ENCODE measurements at places on chromosomes 3 and 15.
A peak's percentile ranks its signal among the peaks of the same experiment; 100 is the strongest.

GRCh38 chr3:186534113-186534669 lies 10.0 kb downstream of the CRYGS start:
- DNase-seq: no peak

- DNase-seq: no peak
Measured at GRCh38 chr3:62378921-62379320, 5.6 kb upstream of the FEZF2 start.

DNA sequence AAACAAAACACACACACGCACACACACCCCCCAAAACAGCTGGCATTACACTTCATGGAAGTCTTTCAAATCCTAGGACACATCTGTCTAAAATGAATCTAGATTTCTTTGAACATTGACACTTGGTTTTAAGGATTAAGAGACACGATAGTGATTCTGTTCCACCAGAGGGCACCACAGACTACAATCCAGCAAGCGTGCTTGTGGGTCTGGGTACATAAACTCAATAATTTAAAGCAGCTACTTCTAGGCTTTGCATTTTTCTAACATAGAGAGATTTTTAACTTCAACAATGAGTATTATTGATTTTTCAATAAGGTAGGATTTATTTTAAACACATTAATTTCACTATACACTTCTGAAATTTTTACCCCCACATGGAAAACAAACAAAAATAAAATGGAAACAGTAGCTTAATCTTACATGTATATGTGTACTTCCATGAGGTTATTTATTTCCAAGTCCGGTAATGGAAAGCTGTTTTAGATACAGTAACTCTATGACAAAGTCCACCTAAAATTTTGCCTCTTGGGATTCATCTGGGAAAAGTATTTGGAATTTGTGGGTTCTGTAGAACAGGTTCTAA lies 564.0 kb upstream of the TGFBR2 start:
- peak; percentile 33 for DNase-seq

DNA sequence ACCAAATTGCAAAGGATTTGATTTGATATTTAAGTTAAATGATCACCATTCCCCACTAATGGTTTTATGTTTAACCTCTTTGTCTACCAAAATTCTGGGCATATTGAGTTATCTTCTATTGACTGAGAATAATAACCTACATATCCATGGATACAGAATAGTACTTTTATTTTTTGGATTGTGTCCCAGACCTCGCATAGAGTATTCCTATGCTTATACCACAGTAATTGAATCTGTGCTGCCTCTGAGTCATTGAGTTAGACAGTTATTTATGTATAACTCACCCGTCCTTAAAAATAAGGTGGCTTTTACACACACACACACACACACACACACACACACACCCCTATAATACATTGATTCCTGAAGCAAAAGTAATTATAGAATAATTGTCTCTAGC lies 690.1 kb upstream of the BCHE start:
- no peak for DNase-seq

DNA sequence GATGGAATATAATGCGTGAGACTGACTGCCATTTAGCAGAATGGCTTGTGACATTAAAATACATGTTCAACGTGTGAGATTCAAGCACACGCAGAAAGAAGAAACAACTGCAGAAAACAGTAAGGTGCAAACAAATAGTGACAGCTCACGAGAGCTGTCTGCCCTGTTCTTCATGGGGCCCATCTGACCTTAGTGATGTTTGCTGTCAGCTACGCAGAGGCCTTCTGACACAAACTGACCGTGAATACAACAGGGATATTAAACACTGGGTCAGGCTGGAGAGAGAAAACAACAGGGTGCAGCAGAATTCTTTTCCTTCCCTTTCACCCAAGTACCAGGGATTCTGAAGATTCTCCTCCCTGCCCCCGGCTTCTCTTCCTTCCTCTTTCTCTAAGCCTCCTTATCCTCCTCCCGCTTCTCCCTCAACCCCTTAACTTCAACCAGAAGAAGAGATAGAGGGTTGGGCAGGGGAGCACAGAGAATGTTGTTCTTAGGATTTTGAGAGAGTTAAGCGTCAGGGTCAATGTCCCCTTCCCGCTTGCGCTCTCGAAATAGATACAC lies 2.1 kb downstream of the TNFAIP8L3 start:
- no peak for DNase-seq

DNA sequence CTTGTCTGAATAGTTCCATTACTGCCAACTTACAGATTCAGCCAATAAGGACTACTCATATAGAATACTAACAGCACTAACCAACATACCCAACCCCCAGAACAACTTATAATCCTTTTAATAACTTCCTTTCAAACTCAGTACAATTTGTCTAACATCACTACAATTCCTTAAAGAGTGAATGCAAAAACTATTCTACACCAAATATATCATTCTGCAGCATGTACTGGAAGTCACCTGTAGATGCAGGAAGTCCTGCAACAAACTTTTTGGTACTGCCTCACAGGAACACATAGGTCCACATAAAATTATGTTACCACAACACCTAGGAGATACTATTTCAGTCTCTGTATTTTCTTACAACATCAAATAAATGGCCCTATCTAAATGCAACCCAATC lies 2.1 kb downstream of the CCNL1 start:
- no peak for DNase-seq

DNA sequence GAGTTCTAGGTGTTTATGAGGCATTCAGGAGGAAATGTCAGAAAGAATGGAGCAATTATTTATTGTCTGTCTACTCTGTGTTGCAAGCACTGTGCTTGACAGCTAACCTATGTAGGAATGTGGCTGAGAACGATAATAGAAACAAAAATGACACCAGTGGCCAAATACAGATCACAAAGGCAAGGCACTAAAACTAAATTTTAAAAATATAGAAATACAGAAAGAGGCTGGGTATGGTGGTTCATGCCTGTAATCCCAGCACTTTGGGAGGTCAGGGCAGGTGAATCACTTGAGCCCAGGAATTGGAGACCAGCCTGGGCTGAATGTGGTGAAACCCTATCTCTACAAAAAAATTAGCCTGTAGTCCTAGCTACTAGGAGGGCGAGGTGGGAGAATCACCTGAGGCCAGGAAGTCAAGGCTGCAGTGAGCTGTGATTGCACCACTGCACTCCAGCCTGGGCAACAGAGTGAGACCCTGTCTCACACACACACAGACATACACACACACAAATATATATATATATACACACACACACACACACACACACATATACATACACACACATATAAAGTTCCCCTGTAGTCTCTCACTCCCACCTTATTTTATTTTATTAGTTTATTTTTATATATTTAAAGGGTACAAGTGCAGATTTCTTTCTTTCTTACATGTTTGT lies 6.0 kb downstream of the PRKCI start:
- DNase-seq: no peak

GRCh38 chr15:50107591-50108408 lies 11.2 kb downstream of the ATP8B4 start:
- no peak for DNase-seq

- DNase-seq: no peak
Measured at GRCh38 chr3:43035801-43036365, 56.8 kb downstream of the GASK1A start.

DNA sequence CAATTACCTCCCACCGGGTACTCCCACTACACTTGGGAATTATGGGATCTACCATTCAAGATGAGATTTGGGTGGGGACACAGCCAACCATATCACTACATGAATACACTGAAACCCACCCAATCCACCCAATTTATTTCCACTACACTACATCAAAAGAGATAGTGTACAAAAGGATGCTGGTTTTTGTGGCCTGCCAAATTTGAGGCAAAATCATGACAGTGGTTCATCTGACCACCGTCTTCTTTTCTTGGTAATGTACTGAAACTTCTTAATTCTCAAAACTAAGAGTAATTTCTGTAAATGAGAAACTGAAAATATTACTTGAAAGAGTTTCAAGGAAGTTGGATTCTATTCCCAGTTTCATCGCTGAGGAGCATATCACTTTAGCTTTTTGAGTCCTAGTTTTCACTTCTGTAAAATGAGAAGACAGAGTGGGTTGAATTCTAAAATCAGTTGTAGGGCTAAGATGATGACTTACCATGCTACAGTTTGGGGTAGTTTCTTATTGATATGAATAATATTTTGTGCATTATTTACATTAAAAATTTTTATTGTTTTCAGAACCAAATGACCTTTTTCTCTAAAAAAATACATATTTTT lies 360.4 kb upstream of the CNTN6 start:
- no peak for DNase-seq

- DNase-seq: no peak
Measured at GRCh38 chr3:128491691-128491940, 1.4 kb downstream of the GATA2 start.

DNA sequence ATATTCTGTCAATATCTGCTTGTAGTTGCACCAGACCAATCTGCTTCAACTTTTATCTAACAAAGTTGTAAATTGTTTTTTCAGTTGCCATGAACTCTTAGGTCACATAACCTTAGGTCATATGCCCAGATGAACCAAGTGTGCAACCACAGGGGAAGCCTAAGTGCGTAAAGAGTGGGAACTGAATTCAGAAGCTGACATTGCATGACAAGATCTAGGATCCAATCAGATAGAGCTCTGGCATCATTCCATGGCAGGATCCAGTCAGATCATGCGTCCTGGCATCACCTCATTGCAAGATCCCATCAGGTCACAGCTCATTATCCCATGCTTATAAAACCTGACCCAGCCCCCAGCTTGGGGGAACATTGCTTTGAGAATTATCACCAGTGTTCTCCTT lies 18.9 kb upstream of the IFT57 start:
- DNase-seq: no peak

DNA sequence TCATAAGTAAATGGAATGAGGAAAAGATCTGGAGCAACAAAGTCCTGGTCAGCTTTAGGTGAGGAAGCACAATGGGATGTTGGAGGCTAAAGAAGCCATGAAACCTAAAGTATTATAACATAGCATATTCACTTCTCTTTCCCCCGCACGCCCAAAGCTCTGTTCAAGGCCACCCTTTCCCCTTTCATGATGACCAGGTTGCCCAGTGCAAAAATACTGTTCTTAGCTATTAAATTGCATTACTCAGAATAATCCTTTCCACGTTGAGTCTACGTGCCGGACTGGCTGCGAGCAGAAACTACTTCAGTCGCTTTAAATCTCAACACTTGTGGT lies 589 bp upstream of the MAPKBP1 start:
- DNase-seq: no peak

- DNase-seq: no peak
Measured at GRCh38 chr3:182668541-182668940, 124.8 kb upstream of the ATP11B start.

- DNase-seq: no peak
Measured at GRCh38 chr15:34304613-34305012, 33.0 kb downstream of the SLC12A6 start.

DNA sequence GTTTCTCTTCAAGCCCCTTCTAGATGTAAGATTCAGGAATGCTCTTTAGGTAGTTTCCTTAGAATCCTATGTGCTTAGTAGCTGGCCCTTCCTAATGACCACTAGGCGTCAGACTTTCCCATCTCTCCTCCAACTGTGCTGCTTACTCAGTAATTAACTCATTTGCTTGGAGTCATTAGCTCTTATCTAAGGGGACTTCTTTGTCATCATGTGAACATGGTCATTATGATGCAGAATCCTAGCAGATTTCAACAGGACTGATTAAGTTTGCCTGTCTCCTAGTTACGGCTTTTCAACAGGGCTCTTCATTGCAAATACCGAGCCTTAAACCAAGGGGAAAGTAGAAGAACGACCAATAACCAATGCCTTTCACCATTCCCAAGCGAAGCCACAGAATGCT lies 46.4 kb downstream of the GJD2 start:
- DNase-seq: no peak

DNA sequence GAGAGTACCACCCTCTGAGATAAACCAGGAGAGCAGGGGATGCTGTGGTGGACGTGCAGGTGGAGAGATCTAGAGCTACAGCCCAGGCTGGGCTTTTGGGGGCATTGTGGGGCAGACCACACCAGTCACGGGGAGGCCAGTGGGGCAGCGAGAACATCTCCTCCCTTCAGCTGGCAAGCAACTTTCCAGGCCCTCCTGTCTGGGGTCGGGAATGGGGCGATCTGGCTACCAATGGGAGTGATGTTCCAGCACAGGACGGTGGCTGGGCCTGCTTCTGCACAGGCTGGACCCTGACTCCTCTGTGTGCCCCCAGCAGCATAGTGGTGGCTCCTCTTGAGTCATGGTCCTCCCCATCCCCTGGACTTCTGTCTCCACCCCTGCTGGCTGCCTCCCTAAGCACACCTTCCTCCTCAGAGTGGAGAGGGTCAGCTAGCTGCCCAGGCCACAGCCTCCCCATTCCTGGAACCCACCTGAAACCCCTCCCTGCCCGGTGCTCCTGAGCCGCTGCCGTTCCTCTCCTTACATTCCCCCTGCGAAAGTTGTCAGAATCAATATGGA lies 16.1 kb downstream of the IRAK2 start:
- no peak for DNase-seq

DNA sequence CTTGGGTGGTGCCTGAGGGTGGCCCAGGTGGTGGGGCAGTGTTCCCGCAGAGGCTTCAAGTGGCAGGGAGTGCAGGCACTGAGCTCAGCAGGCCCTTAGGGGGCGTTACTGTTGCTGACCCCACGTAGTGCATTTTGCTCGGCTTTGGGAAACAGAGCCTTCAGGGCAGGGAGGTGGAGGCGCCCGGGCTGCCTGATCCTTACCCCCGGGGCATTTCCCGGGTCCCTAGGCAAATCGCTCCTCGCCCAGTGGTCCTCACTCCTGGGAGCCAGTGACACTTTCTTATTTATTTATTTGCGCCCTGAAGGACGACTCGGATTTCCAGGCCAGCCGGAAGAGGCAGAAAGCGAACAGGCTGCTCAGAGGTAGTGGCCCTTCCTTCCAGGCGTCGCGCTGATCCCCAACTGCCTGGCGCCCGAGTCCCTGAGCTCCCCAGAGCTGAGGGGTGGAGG lies 10.1 kb upstream of the FOXB1 start:
- DNase-seq: no peak

DNA sequence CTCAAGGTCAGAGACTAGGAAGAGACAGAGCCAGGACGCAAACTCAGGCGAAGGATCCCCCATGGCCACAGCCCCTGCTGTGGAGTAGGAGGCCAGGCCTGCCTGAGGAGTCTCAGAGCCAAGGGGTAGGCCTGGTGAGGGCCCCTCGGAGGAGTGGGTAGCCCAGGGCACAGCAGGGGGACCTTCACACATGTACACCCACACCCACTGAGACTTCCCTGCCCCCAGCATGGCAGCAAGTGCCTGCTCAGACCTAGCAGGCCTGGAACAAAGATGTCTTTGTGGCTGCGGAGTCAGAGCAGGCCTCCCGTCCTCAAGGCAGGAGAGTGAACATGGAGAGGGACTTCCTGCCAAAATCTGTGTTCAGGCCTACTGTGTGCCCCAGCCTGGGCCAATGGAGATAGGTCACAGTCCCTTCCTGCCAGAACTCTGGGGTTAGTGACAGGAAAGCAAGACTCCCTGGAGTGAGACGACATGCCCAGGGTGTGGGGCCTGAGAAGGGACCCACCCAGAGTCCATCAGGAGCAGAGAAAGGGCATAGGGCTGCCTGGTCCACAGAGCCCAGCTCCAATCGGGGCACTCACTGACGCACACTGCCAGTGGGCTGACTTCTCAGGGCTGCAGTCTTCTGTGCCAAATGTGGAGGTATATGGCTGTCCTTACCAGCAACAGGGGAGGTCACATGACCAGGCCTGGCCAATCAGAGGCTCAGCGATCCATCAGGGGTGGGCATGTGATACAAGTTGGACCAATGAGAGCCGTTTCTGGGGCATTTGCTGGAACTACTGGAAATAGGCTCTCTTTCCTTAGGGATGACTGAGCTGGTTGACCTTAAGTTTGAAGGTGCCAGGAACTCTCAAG lies 2.3 kb downstream of the GRIP2 start:
- no peak for DNase-seq

GRCh38 chr15:95141486-95141885 lies 910.1 kb downstream of the MCTP2 start:
- no peak for DNase-seq

GRCh38 chr15:75171408-75171807 lies 30.3 kb upstream of the C15orf39 start:
- no peak for DNase-seq
